Glomerular endothelial cell (primary cell): ENCODE measurements at places on chromosomes 12 and 14. TPM values are rescaled to one million over a fixed set of nuclear protein-coding genes. Genes with fewer than 3 reads are reported as not detected.

MMAB gene
- 22.5 and 33.6 TPM in 2 replicates for total RNA-seq

CMA1 gene
- total RNA-seq, result not detected in 2 replicates

APOF gene
- not detected in 2 replicates for total RNA-seq

CLEC4C gene
- not detected in 2 replicates for total RNA-seq

RGS6 gene
- total RNA-seq, result 0.82 TPM in 1 of 2 replicates, not detected in the other

LTB4R2 gene
- total RNA-seq, result 1.8 and 8.4 TPM in 2 replicates

SMCO2 gene
- total RNA-seq, result 0.88 TPM in 1 of 2 replicates, not detected in the other

SERPINA10 gene
- total RNA-seq, result not detected in 2 replicates

NRXN3 gene
- total RNA-seq, result 0.92 and 4.8 TPM in 2 replicates

COX8C gene
- total RNA-seq, result not detected in 2 replicates

HOXC4 gene
- total RNA-seq, result 0.10 and 0.47 TPM in 2 replicates

JAG2 gene
- 59.0 and 123 TPM in 2 replicates for total RNA-seq

ATF7IP gene
- total RNA-seq, result 34.1 and 41.8 TPM in 2 replicates

FBXW8 gene
- 20.9 and 26.8 TPM in 2 replicates for total RNA-seq

SELPLG gene
- total RNA-seq, result 0.48 and 0.58 TPM in 2 replicates

CLEC9A gene
- not detected in 2 replicates for total RNA-seq

TPH2 gene
- not detected in 2 replicates for total RNA-seq

CELA1 gene
- not detected in 2 replicates for total RNA-seq
